Caco-2 (cell line): ENCODE measurements at places on chromosomes 3 and 15. TPM values are rescaled to one million over a fixed set of nuclear protein-coding genes. Genes with fewer than 3 reads are reported as not detected.

Gene KCNAB1
- 0.14 and 0.44 TPM in 2 replicates for total RNA-seq

DNA sequence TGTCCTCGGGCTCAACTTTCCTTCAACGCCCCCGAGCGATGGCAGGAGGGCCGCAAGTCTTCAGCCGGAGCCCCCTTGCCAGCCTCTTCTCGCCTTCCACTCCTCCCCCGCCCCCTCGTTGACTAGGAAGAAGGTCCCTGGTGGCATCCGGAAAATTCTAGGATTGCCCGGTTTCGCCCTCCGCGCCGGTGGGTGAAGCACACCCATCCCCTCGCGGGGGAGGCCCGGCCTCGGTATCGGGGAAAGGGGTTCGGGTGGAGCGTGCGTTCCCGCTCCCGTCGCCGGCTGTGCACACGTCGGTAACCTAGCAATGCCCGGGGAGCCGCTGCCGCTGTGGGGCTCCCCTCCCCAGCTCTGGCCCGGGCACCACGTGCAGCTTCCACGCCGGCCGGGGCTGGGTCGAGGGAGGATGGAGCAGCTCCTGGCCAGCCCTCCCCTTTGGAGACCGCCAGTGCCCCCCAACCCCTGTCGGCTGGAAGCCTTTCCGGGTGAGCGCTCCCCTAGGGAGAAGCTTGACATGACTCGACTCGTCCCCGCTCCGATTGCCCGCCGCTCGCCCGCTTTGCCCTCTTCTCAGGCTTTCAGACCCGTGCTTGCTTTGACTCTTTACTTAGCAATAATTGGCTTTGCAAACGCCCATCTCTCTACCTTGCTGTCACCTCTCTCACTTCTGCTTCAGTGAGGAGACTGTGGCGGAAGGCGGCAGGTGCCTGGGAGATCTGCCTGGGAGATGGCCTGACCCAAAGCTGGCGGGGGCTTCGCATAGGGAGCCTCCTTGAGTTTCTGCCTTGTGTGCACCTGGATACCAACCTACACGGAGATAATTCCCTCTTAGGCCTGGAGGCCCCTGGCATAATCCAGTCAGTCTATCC is 1.3 kb downstream of the CACNA1D start:
- no peak for DNase-seq

GRCh38 chr3:9725775-9726515 is 5.6 kb upstream of the BRPF1 start:
- DNase-seq = no peak

GRCh38 chr3:139227827-139228226 is 116.0 kb upstream of the MRPS22 start:
- DNase-seq = no peak

DNA sequence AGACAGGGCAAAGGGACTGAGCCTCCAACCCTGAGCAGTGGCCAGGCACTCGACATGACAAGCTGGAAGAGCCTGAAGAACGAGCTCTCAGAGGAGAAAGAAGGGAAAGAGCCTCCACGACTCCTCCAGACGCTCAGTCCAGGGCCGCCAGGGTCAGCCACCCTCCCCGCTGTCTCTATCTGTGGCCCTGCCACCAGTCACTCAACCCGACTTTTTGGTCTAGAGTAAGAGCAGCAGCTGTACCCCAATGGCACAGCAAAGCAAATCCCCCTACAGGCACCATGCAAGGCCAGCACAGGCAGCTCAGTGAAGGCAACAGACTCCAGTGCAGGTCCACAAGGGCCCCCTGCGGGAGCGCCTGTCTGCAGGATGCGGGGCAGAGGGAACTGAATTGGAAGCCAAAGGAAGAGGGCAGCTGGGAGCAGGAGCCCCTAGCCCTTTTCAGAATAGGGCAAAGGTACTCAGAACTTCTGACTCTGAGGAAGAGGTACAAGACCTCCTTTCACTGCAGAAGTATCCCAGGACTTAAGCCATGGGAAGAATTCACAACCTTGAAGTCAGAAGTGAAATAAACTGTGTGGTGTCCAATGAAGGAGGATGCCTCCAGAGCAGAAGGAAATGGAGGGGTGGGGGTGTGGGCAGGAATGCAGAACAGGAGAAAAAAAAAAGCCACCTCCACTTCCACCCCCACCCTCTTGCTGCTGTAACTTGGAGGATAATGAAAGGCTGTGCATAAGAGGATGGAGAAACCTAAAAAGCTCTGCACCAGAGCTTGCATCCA is 8.5 kb upstream of the GRAMD2A start:
- DNase-seq = no peak

Gene OPA1
- total RNA-seq = 61.4 and 74.6 TPM in 2 replicates

Gene MCTP2
- 9.9 and 10.9 TPM in 2 replicates for total RNA-seq
